ENCODE measurements at places on chromosomes 12 and 14. TPM values are rescaled to one million over a fixed set of nuclear protein-coding genes. Genes with fewer than 3 reads are reported as not detected.

KRT78 gene
- total RNA-seq, result 0.15 TPM

NOVA1 gene
- total RNA-seq, result 3.4 TPM

BATF gene
- total RNA-seq, result not detected

NR1H4 gene
- 0.10 TPM for total RNA-seq

CLEC2A gene
- total RNA-seq, result not detected

APOF gene
- not detected for total RNA-seq

SOX5 gene
- not detected for total RNA-seq

PELI2 gene
- 0.73 TPM for total RNA-seq

NDUFB1 gene
- 330 TPM for total RNA-seq

HOXC4 gene
- 2.8 TPM for total RNA-seq

MIS18BP1 gene
- 22.4 TPM for total RNA-seq

FBXO34 gene
- total RNA-seq, result 12.2 TPM

C12orf60 gene
- 1.8 TPM for total RNA-seq

SLC17A8 gene
- not detected for total RNA-seq

CFAP54 gene
- 1.1 TPM for total RNA-seq

KRT71 gene
- total RNA-seq, result not detected

SERPINA10 gene
- total RNA-seq, result 0.05 TPM

C12orf54 gene
- not detected for total RNA-seq

SMCO2 gene
- not detected for total RNA-seq

DPPA3 gene
- not detected for total RNA-seq

FAM222A gene
- total RNA-seq, result 5.7 TPM

Measured in A549 treated with Hydrocortisone at 1 μM for 4 hours (cell line).